ENCODE measurements at places on chromosomes 2 and 18.

DNA sequence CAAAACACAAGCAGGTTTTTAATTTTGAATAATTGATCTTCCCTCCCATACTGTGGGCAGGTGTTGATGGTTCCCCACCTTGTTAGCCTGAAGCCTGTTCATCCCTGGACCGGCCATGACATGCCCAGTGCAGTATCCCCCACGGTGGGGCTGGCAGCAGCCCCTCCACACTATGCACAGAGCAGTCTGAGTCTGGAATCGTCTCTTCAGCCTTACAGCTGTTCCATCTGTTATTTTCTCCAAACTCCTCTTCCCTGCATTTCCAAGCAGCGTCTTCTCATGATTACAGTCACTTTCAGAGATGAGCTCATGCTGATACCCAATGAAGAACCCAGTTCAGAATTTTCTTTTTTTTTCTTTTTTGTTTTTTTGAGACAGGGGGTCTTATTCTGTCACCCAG, 68.2 kb downstream of the ADI1 start:
- no peak for DNase-seq

DNA sequence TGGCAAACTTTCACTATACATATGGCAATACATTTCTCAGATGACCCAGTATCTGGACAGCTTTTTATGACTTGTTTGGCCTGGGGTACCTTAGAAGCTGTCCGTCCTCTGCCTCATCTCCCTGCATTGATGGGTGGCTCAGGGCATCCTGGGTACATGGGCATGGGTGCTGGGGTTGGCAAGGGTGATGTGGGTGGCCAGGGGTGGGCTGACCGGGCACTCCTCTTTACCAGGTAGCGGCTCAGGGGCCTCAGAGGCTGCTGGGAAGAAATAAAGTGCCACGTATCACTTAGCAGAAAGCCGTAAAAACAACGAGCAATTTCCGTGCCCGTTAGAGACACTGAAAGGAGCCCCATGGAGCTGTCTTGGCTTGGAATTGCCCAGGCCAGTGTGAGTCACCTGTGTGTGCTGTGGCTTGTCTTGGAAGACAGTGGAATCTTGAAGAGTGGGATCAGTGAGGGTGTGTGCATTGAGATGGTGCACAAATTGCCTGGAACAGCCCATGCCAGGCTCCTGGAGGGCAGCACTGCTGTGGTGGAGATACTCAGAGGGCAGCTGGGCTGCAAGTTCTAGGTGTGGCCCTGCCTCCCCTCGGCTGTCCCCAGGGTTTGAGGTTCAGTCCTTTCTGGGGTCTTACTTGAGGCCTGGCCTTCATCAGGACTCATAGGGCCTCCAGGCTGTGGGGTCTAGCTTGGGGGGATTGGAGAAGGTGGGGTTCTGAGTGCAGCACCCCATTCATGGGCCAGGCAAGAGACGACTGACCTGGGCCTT, 88.8 kb downstream of the FHOD3 start:
- DNase-seq = no peak

DNA sequence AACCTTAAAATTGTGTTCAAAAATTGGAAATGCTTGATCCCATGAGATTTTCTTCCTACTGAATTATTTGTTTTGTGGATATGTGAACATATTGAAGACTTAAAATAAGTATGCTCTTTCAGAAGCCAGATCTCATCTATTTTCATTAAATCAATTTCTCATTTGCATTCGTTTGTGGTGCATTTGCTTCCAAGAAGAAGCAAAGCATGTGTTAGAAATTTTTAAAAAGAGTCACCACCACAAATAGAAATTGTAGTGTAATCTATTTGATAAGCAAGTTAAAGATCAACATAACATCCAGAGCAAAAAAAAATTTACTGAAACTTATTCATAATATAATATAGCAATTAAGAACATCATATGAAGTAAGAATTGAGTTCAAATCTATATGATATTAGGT, 300.9 kb upstream of the SYT4 start:
- no peak for DNase-seq

GRCh38 chr18:35971661-35972196, 750 bp upstream of the RMP24 start:
- DNase-seq = peak; percentile 11

DNA sequence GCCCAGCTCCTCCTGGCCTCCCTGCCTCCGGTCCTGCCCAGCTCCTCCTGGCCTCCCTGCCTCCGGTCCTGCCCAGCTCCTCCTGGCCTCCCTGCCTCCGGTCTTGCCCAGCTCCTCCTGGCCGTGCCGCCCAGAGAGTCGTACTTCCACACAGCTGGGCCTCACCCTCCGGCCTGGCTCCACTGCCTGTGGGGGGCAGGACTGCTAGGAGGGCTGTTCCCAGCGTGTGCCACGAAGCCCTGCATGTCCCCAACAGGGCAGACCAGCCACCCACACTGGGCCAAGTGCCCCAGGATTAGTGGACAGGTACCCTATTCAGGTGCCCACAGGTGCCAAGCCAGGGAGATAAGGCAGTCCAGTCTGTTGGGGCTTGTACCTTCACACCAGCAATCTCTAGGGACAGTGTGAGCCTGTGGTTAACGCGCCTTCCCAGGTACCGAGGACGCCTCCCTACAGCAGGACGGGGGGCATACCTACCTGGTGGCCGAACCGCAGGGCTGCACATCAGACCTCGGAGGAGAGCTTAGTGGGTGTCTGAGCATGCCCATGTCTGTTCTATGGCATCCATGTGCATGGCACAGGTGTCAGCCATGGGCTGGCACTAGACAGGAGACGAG, 5.3 kb downstream of the GPC1 start:
- DNase-seq = no peak

DNA sequence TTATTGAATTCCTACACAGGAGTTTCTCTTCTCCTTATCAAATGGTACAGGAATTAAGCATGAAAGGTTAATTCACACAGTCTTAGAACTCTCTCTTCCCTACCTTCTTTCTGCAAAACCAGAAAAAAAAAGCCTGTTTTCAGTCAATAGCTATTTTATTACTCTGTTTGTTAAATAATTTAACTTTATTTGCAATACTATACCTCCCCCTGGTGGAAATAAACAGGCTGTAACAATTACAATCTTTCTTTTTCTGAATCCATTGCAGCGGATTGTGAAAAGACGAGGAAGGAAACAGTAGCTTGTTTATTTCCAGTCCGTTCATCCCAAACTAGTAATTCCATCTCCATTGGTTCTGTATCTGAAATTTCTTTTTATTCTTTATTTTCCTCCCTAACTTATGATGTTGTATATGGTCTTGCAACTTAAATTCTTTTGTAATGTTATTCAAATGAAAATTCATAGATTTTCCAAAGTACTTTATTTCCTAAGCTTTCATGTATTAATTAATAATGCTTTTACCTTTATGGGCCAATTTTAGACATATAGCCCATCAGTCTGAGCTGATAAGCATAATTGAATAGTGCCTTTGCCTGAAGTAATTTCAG, 165.2 kb downstream of the SH3BP4 start:
- no peak for DNase-seq

- DNase-seq = no peak
These were observed 147.1 kb downstream of the PHLPP1 start for GRCh38 chr18:62862466-62862865.

- no peak for DNase-seq
These were observed 127.3 kb downstream of the HDAC4 start for GRCh38 chr2:239273280-239274234.

GRCh38 chr2:219531639-219532377, 11.8 kb downstream of the CHPF start:
- DNase-seq = no peak

GRCh38 chr2:220891405-220891804, 680.7 kb downstream of the EPHA4 start:
- peak; percentile 65 for DNase-seq

GRCh38 chr2:28378679-28379584, 13.7 kb upstream of the FOSL2 start:
- no peak for DNase-seq

GRCh38 chr18:52950155-52950554, 610.2 kb downstream of the DCC start:
- no peak for DNase-seq

GRCh38 chr2:25441353-25441752, 99.6 kb upstream of the DNMT3A start:
- DNase-seq = no peak

- DNase-seq = peak; percentile 79
These were observed 118.5 kb upstream of the CDCA7 start for GRCh38 chr2:173235947-173236803.

- no peak for DNase-seq
These were observed 171.9 kb downstream of the FMNL2 start for GRCh38 chr2:152506843-152507242.
